Neural crest cell (in vitro differentiated cells): ENCODE measurements at places on chromosomes 5 and 9.
A peak's percentile ranks its signal among the peaks of the same experiment; 100 is the strongest.

DNA sequence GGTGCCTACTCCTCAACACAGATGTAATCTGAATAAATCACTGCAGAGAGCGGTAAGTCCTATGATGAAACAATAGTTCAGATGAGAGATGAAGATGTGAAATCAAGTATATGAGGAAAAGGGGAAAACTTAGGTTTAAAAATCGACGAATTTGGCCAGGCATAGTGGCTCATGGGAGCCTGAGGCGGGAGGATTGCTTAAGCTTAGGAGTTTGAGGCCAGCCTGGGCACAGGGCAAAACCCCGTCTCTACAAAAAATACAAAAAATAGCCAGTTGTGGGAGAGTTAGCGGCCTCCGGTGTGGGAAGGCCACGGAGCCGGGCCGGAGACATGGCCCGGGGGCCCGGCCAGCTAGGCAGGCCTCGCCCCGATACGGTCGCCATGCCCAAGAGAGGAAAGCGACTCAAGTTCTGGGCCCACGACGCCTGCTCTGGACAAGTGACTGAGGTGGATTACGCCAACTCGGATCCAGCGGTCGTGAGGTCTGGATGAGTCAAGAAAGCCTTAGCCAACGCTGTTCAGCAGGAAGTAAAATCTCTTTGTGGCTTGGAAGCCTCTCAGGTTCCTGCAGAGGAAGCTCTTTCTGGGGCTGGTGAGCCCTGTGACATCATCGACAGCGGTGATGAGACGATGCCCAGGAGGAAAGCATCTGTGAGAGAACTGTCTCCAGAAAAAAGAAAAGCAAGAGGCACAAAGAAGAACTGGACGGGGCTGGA lies 62.8 kb upstream of the SUB1 start:
- H3K4me3 ChIP-seq: no peak overlapping the region
- no peaks in the 10 kb centered on the region for H3K36me3 ChIP-seq
- no peaks in the 10 kb centered on the region for H3K27me3 ChIP-seq
- DNase-seq: no peak
- H3K4me1 ChIP-seq: peaks cover 4% of the 10 kb centered on the region
- H3K27ac ChIP-seq: no peak overlapping the region

- no peak overlapping the region for H3K4me3 ChIP-seq
- no peak for DNase-seq
- no peaks in the 10 kb centered on the region for H3K36me3 ChIP-seq
- no peaks in the 10 kb centered on the region for H3K4me1 ChIP-seq
Observed at GRCh38 chr9:31556667-31557463, 827.6 kb upstream of the ACO1 start.

- no peak overlapping the region for H3K27ac ChIP-seq
- H3K4me1 ChIP-seq: no peaks in the 10 kb centered on the region
- no peak overlapping the region for H3K4me3 ChIP-seq
- peaks cover 3% of the 10 kb centered on the region for H3K36me3 ChIP-seq
- DNase-seq: no peak
Observed at GRCh38 chr9:111050819-111051218, 12.5 kb upstream of the LPAR1 start.

DNA sequence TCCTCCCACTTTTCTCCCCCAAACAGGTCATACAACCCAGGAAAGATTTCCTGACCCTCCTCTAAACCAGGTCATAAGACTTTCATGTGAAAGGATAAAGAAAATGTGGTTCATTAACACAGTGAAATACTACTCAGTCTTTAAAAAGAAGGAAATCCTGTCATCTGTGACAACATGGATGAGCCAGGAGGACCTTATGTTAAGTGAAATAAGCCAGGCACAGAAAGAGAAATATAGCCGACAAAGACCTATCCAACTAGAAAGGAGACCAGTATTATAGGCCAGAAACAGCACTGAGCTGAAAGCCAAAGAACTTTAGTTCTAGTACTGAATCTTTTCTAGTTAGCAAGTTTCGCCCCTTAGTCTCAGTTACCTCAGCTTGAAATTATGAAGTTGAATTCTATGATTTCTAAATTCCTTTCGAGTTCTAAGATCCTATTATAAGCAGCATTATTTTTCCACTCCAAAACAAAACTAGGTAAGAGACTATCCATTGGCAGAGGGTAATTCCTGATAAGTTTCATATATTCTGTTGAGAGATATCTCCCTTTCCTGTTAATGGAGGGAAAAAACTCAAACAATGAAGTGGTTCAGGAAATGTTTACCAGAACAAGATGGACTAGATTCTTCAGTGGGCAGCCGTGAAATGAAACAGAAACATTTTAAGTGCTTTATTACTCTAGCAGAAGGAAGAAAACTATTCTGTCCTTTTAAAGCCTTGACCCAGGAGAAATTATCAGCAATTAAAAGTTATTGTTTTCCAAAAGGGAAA lies 42.5 kb downstream of the GNA14 start:
- no peak overlapping the region for H3K4me3 ChIP-seq
- no peaks in the 10 kb centered on the region for H3K4me1 ChIP-seq
- no peaks in the 10 kb centered on the region for H3K27me3 ChIP-seq

GRCh38 chr5:34585601-34586104 lies 70.5 kb upstream of the RAI14 start:
- H3K36me3 ChIP-seq: no peaks in the 10 kb centered on the region
- no peak for DNase-seq
- H3K4me3 ChIP-seq: no peak overlapping the region
- no peak overlapping the region for H3K27ac ChIP-seq

DNA sequence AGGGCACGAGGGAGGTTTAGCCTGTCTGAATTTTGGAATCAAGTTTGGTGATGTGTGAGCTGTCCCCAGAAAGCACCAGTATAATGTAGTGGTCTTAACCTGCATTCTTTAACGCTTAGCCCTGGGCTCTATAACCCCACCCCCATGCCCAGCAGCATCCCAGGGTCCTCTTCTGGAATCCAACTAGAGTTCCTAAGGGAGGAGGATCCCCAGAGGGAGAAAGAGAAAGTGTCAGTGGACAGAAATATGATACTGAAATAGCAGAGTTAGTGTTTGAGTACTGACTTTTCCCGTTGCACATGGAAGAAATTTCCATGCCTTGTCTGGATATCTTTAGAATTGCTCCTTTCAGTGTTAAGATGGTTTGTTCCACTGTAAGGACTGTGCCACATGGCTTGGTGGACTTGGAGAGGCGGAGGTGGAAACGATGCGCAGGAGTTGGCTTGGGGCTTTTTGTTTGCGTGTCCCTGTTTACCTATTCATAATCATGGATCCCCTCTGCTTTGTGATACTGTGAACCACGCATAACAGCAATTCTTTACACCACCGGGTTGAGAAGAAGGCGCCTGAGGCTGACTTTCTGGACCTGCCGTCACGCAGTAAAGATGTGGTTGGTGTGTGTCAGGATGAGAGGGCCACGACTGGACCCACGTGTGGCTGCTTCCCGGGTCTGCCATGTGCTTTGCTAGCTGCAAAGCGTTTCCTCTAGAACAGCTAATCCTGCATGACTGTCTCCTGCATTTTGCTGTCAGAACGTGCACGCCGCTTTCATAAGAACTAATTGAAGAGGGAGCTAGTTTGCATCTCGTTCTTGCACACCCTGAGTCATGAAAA lies 142.3 kb downstream of the SMARCA2 start:
- H3K4me1 ChIP-seq: peaks cover 68% of the 10 kb centered on the region
- DNase-seq: no peak
- H3K27ac ChIP-seq: peak overlapping the region; percentile 95
- H3K36me3 ChIP-seq: no peaks in the 10 kb centered on the region
- H3K27me3 ChIP-seq: no peaks in the 10 kb centered on the region
- H3K4me3 ChIP-seq: peak overlapping the region; percentile 88

- H3K4me3 ChIP-seq: no peak overlapping the region
- no peaks in the 10 kb centered on the region for H3K27me3 ChIP-seq
- no peaks in the 10 kb centered on the region for H3K36me3 ChIP-seq
- DNase-seq: no peak
- H3K27ac ChIP-seq: no peak overlapping the region
Observed at GRCh38 chr5:138737494-138738265, 15.5 kb upstream of the CTNNA1 start.

DNA sequence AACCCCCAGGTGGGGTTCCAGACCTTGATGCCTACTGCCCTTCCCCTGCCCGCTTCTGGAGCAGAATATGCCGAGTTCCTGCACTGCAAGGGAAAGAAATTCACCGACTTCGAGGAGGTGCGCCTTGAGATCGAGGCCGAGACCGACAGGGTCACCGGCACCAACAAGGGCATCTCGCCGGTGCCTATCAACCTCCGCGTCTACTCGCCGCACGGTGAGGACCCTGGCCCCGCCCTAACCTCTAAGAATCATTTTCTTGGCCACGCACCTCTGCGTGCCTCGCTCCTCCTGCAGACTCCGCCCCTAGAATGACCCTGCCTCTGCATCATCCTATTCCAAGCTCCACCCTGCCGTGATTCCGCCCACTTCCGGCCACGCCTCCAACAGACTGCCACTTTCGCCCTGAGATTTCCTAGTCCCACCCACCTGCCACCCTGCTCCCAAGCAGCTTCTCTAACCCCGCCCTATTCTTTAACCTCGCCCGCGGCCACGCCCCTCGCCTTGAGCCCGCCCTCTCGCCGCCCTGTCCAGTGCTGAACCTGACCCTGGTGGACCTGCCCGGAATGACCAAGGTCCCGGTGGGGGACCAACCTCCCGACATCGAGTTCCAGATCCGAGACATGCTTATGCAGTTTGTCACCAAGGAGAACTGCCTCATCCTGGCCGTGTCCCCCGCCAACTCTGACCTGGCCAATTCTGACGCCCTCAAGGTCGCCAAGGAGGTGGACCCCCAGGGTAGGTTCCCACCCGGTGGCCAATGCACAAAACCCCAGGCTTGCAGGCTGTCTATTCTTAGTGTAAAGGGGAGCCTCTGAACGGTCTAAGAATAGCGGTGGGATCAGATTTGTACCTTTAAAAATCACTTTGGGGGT lies 15.6 kb downstream of the DNM1 start:
- H3K27me3 ChIP-seq: no peaks in the 10 kb centered on the region
- H3K36me3 ChIP-seq: peaks cover 3% of the 10 kb centered on the region
- peak overlapping the region; percentile 70 for H3K4me3 ChIP-seq
- peak overlapping the region; percentile 46 for H3K27ac ChIP-seq
- H3K4me1 ChIP-seq: peaks cover 20% of the 10 kb centered on the region
- DNase-seq: peak; percentile 94

DNA sequence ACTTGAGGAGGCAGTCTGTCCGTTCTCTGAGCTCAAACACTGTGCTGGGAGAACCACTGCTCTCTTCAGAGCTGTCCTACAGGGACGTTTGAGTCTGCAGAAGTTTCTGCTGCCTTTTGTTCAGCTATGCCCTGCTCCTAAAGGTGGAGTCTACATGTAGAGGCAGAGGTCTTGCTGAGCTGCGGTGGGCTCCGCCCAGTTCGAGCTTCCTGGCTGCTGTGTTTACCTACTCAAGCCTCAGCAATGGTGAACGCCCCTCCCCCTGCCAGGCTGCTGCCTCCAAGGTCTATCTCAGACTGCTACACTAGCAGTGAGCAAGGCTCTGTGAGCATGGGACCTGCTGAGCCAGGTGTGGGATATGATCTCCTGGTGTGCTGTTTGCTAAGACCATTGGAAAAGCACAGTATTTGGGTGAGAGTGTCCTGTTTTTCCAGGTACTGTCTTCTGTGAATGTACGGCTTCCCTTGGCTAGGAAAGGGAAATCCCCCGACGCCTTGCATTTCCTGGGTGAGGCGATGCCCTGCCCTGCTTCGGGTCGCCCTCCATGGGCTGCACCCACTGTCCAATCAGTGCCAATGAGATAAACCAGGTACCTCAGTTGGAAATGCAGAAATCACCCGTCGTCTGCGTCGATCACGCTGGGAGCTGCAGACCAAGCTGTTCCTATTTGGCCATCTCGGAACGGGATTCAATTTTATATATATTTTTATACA lies 58.5 kb downstream of the CNTRL start:
- no peak for DNase-seq
- no peak overlapping the region for H3K27ac ChIP-seq
- peaks cover 37% of the 10 kb centered on the region for H3K36me3 ChIP-seq

DNA sequence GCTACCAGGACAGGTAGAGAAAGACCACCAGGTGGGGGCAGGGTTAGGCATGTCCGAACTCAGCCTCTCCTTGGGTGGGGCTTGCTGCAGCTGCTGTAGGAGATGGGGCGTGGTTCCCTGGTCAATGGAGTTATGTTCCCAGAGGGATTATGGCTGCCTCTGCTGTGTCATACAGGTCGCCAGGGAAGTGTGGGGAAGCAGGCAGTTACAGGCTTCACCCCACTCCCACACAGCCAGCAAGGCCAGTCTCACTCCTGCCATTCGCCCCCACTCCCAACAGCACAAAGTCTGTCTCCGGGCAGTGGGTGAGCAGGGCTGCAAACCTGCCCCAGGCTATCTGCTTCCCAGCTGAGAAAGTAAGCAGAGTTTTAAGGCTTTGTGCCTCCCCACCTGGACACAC lies 20.0 kb upstream of the CEP72 start:
- no peak for DNase-seq
- no peak overlapping the region for H3K4me3 ChIP-seq
- peaks cover 11% of the 10 kb centered on the region for H3K4me1 ChIP-seq
- H3K27me3 ChIP-seq: peaks cover 79% of the 10 kb centered on the region

DNA sequence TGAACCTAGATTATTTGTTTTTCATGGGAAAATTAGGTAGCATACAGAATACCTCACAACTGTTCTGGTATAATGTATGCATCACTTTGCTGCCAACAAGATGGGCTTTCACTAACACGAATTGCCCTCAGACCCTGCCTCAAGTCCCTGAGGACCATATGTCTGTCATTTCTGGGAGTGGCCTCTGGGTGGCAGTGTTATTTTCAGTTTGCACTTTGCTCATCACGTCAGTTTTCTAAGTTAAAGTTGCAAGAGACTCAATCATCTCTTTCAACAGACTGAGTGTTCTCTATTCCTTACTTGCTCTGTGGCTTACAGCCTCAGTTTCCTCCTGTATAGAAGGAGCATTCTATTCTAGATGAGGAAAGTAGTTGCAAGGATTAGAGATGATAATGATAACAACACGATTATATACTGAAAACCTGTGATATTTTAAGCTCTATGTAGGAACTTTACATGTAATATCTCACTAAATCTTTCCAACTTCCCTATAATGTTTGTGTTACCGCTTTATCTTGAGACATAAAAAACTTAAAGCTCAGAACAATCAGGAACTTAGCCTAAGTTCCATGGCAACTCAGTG lies 55.7 kb downstream of the TSSK1B start:
- no peaks in the 10 kb centered on the region for H3K27me3 ChIP-seq
- peak; percentile 59 for DNase-seq
- H3K36me3 ChIP-seq: no peaks in the 10 kb centered on the region
- no peak overlapping the region for H3K27ac ChIP-seq

- no peaks in the 10 kb centered on the region for H3K36me3 ChIP-seq
- peaks cover 2% of the 10 kb centered on the region for H3K27me3 ChIP-seq
- H3K4me3 ChIP-seq: no peak overlapping the region
Observed at GRCh38 chr5:134026521-134027287, 21.9 kb upstream of the VDAC1 start.

DNA sequence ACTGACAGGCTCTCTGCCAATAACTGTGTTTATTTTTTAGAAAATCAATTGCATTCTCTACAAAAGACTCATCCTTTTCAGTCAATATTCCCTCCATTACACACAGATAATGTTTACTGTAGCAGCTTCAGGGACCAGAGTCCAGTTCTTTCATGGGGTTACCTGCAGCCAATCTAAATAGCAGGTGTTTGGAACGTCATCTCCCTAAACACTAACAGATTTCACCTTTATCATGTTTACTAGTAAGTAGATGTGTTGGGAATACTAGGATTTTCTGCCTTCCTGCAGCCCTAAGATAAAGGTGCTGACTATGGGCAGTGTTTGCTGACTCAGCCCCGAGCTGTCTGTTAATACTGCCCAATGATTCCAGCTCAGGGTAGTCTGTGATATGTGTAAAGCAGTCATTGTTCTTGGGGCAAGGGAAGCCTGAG lies 447.0 kb downstream of the KIF4B start:
- no peaks in the 10 kb centered on the region for H3K27me3 ChIP-seq
- H3K27ac ChIP-seq: no peak overlapping the region
- H3K4me3 ChIP-seq: no peak overlapping the region
- no peak for DNase-seq
- H3K36me3 ChIP-seq: no peaks in the 10 kb centered on the region
